ENCODE measurements at places on chromosomes 1 and 21.

DNA sequence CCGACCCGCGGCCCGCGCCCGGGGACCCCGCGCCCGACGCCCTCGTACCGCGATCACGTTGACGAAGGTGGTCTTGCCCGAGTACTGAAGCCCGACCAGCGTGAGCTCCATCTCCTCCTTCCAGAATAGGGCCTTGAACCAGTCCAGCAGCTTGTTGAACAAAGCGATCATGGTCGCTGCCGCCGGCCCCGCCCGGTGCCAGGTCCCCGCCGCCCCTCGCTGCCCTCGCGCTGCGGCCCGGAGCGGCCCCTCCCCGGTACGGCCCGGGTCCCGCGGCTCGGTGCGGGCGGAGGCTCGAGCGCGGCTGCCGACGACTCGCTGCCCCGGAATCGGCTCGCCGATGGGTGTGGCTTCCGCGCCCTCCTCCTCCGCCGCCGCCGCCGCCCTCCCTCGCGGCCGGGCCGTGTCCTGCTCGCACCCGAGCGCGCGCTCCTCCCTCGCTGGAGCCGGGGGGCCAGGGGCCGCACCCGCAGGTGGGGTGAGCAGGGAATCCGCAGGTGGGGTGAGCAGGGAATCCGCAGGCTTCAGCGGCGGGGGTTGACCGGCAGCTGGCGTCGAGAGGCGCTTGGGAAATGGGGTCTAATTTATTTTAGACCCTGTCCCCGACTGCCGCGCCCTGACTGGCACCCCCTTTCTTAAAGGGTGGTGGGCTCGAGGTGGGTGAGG is at the start of gene ARL8A:
ARL8A (minus strand) TSS at position 336 of the 666 bp plus-strand sequence; CDS start at position 171, 165 bp downstream.
- DNase-seq, result no peak

DNA sequence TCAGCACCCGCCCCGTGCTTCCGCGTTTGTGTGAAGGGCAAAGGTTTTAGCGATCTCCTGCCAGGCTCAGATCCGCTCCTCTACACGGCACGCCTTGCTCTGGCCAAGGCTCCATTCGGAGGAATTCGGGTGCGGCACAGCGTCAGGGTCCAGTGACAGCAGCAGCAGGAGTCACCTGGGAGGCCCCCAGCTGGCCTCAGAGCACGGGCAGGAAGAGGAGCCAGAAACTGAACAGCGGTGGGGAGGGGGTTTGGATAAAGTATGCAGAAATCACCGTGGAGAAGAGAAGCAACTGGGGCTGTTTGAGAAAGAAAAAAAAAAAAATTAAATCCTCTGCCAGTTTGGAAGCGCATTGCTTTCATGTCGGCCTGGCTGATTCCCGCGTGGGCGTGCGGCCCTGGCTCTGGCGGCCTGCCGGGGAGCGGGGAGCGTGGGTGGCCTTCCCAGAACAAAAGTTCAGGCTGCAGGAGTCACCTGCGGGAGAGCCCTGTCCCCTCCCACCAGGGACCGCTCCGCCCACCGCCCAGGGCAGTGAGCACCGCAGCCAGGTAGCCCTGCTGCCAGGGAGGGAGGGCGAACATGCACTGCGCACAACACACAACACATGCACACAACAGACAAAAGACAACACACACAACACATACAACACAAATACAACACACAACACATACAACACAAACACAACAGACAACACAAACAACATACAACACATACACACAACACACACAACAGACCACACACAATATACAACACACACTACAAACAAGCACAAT is 107.6 kb downstream of the ETS2 start:
- DNase-seq, result no peak

- no peak for DNase-seq
Observed at GRCh38 chr1:89125240-89125912, 538 bp downstream of the GBP2 start.

GRCh38 chr1:227735539-227736285 is 477 bp downstream of the SNAP47 start:
- no peak for DNase-seq

DNA sequence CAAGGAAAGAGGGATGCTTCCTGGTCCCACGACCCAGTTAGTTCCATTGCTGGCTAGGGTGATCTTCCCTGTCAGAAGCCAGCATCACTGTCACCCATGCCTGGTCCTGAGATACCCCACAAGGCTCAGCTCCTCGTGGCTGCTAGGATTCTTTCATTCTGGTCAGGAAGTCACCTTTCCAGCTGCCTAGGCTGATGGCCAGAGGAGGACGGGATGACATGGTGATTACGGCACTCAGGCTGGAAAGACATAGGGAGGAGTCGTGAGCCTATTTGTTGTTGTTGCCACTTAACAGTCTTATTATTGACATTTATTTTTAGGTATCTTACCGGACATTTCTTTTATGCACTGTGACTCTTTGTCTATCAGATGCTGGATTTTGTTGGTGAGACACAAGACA is 20.0 kb upstream of the MAPKAPK2 start:
- no peak for DNase-seq

- peak; percentile 75 for DNase-seq
Observed at GRCh38 chr1:24536391-24536840, 19.5 kb upstream of the NCMAP start.

GRCh38 chr1:160807247-160807646 is 11.3 kb downstream of the LY9 start:
- DNase-seq, result no peak

GRCh38 chr1:201764166-201764565 is 64.8 kb upstream of the IPO9 start:
- DNase-seq, result no peak

GRCh38 chr1:31397360-31398095 is 15.5 kb upstream of the SERINC2 start:
- no peak for DNase-seq

DNA sequence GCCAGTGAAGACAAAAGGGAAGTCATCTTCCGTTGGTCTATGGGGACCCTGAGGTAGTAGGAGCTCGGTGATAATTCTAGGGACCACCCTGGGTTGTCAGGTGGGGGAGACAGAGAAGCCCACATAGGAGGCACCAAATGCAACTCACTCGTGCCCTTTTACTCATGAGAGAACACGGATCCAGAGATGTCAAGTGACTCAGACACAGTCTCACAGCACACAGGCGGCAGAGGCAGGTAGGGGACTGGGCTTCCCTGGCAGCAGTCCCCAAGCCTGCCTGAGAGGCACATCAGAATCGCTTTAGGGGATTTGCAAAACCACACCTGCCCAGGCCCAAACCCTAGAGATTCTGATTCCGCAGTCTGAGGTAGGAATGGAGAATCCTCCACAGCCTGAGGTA is 31.3 kb upstream of the RUNX3 start:
- DNase-seq, result no peak

- no peak for DNase-seq
Observed at GRCh38 chr1:63555480-63555879, 32.2 kb downstream of the EFCAB7 start.

GRCh38 chr1:981955-982558 is at the start of gene PERM1:
TSS of gene PERM1 (minus strand) at chr1:982093. CDS start at chr1:981029, 1,064 bp downstream.
- no peak for DNase-seq

DNA sequence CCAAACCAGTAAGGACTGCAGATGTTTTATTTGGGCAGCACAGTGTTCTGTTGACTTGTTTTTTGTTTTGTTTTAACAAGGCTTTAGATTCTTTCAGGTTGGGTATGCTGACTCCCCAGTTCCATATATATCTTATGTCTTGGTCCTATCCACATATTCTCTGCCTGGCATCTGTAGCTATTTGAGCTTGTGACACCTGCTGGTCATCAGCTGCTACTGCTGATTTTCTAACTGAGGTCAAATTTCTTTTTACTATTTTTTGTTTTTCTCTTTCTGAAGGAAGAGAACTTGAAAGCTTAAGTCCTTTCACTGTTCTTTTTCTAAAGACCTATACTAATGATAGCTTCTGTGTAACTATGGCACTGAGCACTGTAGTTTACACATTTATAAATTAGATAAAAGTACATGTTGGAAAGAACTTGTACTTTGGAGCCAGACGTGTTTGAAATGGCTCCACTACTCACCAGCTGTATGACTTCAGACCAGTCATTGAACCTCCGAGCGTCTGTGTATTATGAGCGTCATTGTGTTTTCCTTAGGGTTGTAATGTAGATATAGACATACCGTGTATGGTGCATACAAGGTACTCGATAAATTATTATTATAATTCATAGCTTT is 109.4 kb downstream of the NRDC start:
- no peak for DNase-seq

- DNase-seq, result no peak
Observed at GRCh38 chr1:233587958-233588799, 25.7 kb upstream of the KCNK1 start.

DNA sequence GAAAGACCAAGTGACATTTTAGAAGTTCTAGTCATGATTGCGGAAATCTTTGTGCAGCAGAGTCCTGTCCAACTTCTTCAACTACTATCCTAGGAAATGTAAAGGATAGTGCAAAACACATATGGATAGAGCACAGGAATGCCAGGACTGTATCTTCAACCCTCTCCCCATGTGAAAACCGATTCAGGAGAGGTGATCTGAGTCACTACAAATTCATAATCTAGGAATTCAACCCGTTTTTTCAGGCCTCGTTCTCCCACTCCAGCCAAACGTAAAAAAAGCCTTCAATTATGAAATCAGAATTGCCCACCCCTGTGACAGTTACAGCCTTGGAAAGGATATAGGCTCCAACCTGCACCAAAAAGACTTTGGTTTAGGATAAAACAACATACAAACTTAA is 52.9 kb upstream of the RGS1 start:
- DNase-seq, result no peak

DNA sequence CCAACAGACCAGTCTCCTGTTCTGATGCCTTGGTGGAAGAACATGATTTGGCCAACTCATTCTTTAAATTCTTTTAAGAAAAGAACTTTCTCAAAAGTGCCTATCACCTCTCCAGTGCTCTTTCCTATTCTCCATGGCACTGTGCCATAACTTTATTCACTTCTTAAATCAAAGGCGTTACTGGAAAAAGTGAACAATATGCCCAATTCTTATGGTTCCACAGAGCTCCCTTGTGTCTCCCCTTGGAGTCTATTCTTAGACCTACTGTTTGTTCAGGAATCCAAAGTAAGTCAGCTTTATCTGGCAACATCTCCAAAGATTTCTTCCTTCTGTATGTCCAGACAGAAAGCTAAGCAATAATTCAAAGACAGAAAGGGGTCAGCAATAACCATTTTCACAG is 111.9 kb upstream of the MAGI3 start:
- DNase-seq, result no peak

DNA sequence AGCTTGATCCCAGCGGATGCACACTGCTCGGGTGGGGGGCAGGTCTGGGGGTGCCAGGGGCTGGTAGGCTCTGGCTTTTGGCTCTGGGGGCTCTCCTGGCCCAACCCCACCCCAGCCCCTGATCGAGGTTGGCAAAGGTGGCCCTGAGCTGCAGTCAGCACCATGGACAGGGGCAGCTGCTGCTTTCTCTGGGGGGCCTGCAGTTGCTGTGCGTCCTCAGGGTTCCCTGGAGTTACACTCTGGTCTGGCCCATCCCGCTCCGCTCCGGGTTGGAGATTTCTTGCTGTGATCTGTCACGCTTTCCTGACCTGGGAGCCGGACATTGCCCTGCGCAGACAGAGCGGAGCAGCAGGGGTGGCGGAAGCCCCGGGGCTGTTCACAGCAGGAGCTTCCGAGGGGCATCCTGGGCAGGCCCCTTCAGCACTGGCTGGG is 8.0 kb upstream of the PLCH2 start:
- no peak for DNase-seq

DNA sequence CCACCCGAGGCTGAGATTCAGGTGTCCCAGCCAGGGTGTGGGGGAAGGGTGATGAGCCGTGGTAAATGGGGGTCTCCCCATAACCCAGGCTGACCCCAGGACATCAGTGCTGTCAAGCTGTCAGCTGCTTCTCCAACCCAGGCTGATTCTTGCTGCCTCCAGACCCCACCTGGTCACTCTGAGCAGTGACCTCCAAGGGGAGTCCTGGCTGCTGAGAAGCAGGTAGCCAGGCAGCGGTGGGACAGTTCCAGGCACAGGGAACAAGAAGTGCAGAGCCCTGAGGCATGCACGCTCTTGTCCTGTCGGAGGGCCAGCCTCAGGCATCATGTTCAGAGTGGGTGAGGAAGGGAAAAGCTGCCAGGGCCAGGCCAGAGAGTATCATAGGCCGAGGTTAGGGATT is 1.1 kb downstream of the ESPN start:
- no peak for DNase-seq

GRCh38 chr1:183859831-183860230 is 54.9 kb downstream of the RGL1 start:
- DNase-seq, result no peak

DNA sequence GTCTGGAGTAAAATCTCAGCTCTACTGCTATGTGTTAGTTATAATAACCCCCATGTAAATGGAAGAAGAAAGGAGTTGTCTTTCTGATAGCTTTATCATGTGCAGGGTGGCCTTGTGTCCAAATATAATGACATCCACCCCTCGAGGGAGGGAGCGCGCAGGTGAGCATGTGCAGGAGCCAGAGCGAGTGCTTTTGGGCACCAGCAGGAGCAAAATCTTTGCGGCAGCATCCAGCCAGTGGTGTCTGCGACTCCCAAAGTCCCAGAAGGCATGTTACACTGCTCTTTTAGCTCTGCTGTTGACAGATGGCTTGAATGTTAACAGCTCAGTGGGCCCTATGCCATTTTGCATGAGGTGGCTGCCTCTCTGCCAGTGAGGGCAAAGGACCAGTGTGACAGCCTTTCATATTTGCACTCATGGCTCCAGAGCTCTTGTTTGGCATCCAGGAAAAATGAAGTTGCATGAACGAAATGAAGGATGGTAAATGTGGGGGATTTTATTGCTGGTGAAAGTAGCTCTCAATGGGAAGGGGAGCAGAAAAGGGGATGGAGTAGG is 146.7 kb downstream of the HMCN1 start:
- no peak for DNase-seq

DNA sequence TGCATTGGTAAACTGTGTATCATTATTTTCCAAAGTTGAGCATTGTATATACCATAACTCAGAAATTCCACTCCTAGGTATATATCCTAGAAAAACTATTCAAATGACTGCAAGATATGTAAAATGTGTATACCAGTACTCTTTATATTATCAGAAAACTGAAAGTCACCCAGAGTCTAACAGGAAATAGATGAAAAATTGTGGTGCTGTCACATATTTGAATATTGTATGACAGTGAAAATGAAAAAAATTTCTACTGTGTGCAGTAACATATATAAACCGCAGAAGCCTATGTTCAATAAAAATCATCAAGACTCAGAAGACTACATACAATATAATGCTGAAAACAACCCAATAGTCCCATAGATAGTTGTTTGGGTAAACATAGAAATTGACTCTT is 74.4 kb upstream of the LYPLAL1 start:
- no peak for DNase-seq

GRCh38 chr1:71039661-71040262 is 7.9 kb downstream of the PTGER3 start:
- no peak for DNase-seq

GRCh38 chr1:34369701-34370455 is 193.2 kb downstream of the C1orf94 start:
- DNase-seq, result no peak

GRCh38 chr1:160888926-160889325 is 3.9 kb upstream of the ITLN1 start:
- DNase-seq, result no peak
